ENCODE measurements at places on chromosomes 12 and 14.

- DNase-seq = no peak
These were observed 43.8 kb downstream of the MED13L start for GRCh38 chr12:116233669-116234068.

DNA sequence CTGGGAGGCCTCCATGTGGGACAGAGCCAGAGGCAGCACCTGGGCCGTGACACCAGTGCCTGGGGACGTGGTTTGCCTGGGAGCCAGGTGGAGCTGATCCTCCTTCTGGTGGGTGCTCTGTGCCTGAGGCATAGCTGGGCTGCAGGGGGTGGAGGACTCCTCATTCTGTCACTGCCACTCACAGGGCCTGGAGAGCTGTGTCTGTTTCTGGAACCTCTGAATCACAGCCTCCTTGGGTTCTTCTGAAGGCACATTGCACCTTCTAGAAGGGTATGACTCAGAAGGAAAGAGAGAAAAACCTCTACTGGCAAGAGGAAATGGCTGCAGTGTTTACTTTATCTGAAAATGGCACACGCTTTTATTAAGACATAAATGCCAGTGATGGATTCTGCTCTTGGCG is 659.8 kb downstream of the VRK1 start:
- DNase-seq = no peak

DNA sequence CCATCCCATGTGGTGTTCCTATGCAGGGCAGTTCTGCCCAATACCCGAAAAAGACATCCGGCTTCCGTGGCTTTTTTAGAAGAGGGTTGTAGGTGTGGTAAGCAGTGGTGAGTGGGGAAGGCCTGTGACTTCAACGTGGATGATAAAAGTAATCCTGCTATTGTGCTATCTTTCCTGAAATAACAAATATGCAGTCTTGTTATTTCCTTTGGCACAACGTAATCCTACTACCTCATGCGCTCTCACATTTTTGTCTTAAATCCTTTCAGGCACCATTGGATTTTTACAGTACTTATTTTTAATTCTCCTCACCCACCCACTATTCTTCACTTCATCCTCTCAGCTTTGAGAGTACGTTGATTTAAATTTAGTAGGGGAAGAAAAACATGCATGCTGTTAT is 96.8 kb downstream of the IPO8 start:
- no peak for DNase-seq

- no peak for DNase-seq
These were observed 21.0 kb upstream of the RNASE2 start for GRCh38 chr14:20934148-20934762.

- DNase-seq = no peak
These were observed 613 bp downstream of the RECQL start for GRCh38 chr12:21500786-21501257.

DNA sequence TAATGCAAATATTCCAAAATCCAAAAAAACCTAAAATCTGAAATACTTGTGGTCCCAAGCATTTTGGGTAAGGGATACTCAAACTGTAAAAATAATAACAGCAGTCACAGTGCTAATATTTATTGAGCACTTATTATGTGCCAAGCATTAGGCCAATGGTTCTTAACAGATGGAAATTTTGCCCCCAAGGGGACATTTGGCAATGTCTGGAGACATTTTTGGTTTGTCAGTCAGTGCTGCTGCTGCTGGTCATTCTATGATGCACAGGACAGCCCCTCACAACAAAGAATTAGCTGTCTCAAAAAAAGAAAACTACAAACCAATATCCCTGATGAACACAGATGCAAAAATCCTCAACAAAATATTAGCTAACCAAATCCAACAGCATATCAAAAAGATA is 5.8 kb downstream of the NDUFA12 start:
- no peak for DNase-seq

DNA sequence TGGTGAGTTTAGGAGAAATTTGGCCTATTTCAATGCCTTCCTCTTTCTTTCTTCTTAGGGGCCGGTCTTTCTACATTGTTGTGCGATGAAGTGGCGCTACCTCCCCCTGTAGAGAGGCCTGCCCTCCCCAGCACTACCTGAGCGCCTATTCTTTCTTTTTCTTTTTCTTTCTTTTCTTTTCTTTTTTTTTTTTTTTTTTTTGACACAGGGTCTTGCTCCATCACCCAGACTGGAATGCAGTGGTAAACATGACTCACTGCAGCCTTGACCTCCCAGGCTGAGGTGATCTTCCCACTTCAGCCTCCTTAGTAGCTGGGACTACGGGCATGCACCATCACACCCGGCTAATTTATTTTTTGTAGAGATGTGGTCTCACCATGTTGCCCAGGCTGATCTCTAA is 136.1 kb upstream of the MAX start:
- DNase-seq = no peak

DNA sequence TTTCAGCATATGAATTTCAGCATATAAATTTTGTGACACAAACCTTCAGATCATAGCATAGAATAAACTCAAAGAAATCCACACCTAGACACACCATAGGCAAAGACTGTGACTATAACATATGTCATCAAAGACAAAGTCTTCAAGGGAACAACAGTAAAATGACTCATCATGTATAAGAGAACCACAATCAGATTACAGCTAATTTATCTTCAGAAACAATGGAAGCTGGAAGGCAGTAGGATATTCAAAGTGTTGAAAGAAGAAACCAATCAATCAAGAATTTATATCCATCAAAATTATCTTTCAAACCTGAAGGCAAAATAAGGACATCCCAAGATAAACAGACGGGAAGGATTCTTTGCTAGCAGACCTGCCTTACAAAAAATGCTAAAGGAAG is 29.0 kb downstream of the DLK1 start:
- no peak for DNase-seq

- DNase-seq = no peak
These were observed 121.7 kb downstream of the PPM1H start for GRCh38 chr12:62813031-62813829.

DNA sequence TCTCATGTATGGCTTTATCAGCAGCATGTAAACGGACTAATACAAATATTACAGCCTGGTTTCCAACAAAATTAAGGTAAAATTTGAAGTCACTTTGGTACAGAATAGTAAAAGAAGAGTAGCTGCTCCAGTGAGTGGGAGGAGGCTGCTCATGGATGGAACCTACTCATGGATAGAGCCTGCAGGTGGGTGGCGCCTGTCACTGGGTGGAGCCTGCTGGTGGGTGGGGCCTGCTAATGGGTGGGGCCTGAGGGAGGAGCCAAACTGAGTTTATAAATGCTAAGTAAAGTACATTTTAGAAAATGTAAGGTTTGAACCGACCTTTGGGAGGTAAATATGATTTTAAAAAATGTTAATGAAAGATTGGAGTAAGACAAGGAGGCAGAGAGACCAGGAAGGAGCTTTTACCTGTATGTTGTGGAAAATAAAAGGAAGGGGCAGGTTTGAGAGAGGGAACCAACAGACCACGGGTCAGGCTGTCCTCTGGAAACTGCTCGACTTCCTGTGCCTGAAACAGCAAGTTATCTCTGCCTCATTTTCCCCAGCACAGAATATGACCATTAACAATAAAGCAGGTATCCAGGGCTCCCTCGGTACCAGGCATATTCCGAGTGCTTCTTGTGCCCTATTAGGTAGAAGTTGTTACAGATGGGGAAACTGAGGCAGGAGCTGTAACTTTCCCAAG is 55.9 kb upstream of the SEL1L start:
- no peak for DNase-seq

DNA sequence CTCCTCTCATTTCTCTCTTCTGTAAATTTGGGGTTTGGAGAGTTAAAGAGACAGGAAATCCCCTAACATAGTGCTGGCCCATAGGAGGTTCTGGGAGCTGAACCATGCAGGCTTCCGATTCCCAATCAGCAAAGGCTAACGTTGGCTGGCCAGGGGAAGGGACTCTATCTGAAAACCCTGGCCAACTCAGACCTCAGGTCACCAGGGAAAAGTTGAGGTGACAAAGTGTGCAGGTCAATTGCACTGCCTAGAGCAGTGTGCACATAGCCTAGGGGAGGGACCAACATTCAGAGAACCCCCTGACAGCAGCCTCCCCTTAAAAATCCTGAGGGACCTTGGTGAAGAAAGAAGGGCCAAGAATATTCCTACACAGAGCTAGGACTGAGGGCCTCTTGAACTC is 38.9 kb downstream of the TTC7B start:
- DNase-seq = no peak

GRCh38 chr12:82867762-82868500 is 181.2 kb downstream of the TMTC2 start:
- DNase-seq = no peak
